Activated CD8-positive, alpha-beta memory T cell treated with anti-CD3 and anti-CD28 coated beads, Interleukin-2, amount 50 U/mL, for 48 hours (primary cell): ENCODE measurements at places on chromosomes 1 and 21.

GRCh38 chr1:231194843-231195516 is 33.1 kb downstream of the TRIM67 start:
- DNase-seq = no peak

DNA sequence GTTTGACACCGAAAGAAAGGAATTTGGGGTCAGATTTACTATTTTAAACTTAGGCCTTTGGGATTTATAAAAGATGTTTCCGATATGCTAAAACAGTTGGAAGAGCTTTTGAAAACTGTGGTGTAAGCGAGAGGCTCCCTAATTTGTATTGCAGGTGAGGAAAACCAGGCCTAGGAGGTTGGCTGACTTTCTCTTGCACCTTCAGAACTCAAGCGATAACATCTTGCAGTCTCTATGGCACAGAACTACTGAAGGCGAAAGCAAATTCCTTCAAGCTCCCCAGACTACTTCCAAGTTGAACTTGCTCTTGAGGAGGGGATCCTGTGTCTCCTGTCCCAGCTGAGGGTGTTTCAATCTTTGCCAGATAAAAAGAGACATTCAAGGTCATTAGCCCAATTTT is 685.7 kb downstream of the ADGRL2 start:
- no peak for DNase-seq

GRCh38 chr1:212401838-212402582 is 12.7 kb downstream of the PACC1 start:
- peak; percentile 2 for DNase-seq

DNA sequence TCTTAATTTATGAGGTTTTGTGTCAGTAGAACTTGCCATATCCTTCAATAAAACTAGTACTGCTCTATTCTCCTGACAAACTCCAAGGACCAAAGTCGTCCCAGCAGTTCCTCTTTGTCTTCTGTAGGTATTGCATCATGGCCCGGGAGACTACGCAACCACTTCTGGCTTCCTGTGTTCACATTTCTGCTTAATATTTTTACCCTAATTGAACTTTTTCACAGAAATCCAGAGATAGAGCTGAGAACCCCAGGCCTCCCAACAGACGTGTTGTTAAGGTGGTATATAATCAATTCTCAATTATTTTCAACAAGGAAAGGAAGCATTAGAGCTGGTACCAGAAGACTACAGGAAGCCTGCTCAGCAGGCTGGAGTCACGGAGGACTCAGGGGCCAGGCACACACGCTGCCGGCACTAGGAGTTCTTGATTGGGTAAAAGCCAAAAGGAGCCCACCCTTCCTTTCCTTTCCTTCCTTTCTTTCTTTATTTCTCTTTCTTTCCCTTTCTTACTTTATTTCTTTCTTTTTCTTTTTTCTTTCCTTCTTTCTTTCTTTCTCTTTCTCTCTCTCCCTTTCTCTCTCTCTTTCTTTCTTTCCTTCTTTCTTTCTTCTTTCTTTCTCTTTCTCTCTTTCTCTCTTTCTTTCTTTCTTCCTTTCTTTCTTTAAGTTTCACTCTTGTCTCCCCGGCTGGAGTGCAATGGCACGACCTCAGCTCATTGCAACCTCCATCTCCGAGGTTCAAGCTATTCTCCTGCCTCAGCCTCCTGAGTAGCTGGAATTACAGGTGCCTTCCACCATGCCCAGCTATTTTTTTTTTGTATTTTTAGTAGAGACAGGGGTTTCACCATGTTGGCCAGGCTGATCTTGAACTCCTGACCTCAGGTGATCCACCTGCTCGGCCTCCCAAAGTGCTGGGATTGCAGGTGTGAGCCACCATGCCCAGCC is 173.7 kb downstream of the ZBTB18 start:
- no peak for DNase-seq

- no peak for DNase-seq
Measured at GRCh38 chr1:93753791-93754763, 72.4 kb upstream of the BCAR3 start.

DNA sequence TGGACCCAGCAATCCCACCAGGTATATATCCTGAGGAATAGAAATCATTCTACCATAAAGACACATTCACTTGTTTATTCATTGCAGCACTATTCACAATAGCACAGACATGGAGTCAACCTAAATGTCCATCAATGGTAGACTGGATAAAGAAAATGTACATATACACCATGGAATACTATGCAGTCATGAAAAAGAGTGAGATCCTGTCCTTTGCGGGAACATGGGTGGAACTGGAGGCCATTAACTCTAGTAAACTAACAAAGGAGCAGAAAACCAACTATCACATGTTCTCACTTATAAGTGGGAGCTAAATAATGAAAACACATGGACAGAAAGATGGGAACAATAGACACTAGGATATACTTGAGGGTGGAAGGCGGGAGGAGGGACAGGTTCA is 36.1 kb upstream of the PRKACB start:
- DNase-seq = no peak

- no peak for DNase-seq
Measured at GRCh38 chr1:234735916-234736315, 125.9 kb upstream of the IRF2BP2 start.

DNA sequence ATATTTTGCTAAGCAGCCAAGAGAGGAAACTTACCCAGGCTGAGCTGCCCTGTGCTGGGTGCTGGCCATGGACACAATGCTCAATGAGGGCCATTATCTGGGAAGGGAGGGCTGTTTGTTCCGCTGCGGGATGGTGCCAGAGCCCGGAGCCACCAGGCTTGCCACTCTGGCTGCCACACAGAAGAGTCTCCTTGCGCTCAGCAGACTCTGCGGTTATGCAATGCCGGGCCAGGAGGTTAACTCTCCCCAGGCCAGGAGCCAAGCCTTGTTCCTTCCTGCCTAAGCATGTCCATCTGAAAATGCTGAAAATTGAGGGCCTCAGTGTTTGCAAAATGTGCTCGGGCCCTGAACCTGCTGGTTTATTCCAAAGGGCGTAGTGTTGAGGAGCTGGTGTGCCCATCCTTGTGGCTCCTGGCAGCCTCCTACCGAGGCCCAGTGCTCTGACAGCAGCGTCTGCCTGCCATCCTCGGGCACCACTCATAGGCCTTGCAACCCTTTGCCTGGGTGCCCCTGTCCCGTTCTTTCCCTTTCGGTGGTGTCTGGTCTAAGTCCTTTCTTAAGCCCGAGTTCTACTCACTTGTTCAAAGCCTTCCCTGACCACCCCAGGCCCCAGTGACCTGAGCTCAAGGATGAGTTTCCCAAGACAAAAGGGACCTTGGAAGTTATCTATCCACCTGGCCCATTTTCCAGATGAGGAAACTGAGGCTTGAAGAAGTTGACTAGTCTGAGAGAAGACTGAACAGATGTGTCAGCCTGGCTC is 133.8 kb upstream of the EDN2 start:
- no peak for DNase-seq
